ENCODE measurements at places on chromosomes 4 and X. TPM values are rescaled to one million over a fixed set of nuclear protein-coding genes. Genes with fewer than 3 reads are reported as not detected.

LDB2 gene
- total RNA-seq, result not detected

MAGED4B gene
- 0.45 TPM for total RNA-seq

ARMCX1 gene
- 0.41 TPM for total RNA-seq

ASB12 gene
- total RNA-seq, result not detected

HERC5 gene
- 19.2 TPM for total RNA-seq

ARHGEF38 gene
- not detected for total RNA-seq

ENPEP gene
- 0.30 TPM for total RNA-seq

SH3D19 gene
- total RNA-seq, result not detected

SLC6A14 gene
- total RNA-seq, result not detected

GSPT2 gene
- 13.2 TPM for total RNA-seq

All from T-helper 2 cell treated with Interferon-gamma antibody and Interleukin-4, amounts not matched to agents 100 ng/mL and 5 ng/mL, for 36 hours (primary cell).